ENCODE measurements at places on chromosomes 1 and 21.

- DNase-seq: peak; percentile 35
Observed at GRCh38 chr1:17212487-17213121, 7.7 kb downstream of the PADI1 start.

- peak; percentile 32 for DNase-seq
Observed at GRCh38 chr1:9239622-9240401, 5.2 kb downstream of the H6PD start.

DNA sequence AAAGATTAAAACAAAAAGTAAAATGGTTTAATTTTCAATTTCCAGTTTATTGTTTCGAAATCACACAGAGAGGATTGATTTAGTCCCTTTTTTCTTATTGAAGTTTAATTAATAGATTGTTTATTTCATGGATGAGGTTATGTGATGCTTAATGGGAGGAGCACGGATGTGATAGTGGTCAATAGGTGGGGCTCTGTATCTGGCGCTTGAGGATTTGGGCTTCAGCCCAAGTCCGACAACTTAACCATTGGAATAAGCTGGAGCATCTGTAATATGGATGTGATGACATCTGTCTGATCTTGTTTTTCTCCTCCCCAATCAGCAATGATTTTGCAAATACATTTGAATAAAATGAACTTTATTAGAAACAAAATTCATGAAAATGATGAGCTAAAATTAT lies 169.2 kb downstream of the LYPLAL1 start:
- DNase-seq: no peak

GRCh38 chr1:147591261-147591891 lies 50.1 kb downstream of the BCL9 start:
- DNase-seq: no peak

- DNase-seq: no peak
Observed at GRCh38 chr1:245999697-246000637, 507.1 kb downstream of the SMYD3 start.

GRCh38 chr1:996851-997712 lies 2.8 kb downstream of the HES4 start:
- no peak for DNase-seq

GRCh38 chr1:166843769-166844596 lies 4.7 kb downstream of the POGK start:
- no peak for DNase-seq
